ENCODE measurements at places on chromosomes 5 and 9.

- no peak for DNase-seq
Observed at GRCh38 chr9:35464141-35465025, 25.5 kb upstream of the RUSC2 start.

DNA sequence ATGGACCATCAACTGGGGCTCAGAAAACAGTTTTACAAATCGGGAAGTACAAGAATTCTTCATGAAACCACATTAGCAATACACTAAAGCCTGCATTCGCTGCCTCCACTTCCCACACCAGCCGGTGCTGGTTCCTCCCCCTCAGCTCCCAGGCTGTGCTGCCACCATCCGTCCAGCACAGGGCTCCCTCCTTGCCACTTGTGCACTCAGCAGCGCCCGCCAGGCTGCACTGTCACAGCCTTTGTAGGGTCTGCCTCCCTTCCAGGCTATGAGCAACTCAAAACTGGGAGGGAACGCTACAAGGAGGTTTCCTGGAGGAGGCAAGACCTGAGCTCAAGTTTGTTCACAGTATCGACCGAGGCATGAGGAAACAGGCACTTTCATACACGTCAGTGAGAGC is 7.7 kb downstream of the MAPK9 start:
- DNase-seq: no peak

- no peak for DNase-seq
Observed at GRCh38 chr5:55699041-55699688, 13.0 kb downstream of the SLC38A9 start.

- DNase-seq: no peak
Observed at GRCh38 chr9:99475401-99476065, 253.5 kb downstream of the SEC61B start.

DNA sequence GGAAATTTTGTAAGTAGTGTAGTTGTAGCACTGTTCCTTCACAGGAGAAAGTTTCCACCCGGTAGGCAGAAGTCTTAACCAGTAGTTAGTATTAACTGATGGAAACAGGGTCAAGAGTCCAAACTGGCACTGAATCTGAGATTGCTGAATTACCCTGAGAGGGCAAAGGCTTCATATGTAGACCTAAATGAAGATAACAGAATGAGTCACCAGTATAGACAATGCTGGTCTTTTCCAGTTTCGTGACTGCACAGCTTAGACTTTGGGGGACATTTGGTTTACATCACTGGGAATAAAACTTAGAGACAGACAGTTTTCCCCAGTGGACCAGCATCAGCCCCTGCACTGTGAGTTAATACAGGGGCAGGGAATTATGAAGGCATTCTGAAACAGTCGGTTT is 60.5 kb downstream of the PCSK5 start:
- no peak for DNase-seq

DNA sequence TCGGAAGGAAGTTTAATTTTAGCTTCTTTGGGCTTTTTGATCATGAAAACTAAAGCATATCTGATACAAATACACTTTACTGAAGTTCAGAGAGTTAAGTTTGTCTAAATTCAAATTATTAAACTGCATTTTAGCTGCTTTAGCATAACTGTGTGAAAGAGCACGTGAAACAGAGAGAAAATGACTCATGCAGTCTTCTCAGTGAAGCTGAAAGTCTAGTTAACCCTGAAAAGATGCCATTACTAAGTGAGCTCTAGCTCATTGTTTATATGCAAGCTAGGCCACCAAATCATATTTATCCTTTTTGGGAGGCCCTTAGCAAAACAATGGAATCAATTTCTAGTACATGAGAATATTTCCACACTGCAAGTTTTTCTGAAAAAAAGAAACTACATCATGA is 27.6 kb downstream of the TPD52L3 start:
- no peak for DNase-seq

DNA sequence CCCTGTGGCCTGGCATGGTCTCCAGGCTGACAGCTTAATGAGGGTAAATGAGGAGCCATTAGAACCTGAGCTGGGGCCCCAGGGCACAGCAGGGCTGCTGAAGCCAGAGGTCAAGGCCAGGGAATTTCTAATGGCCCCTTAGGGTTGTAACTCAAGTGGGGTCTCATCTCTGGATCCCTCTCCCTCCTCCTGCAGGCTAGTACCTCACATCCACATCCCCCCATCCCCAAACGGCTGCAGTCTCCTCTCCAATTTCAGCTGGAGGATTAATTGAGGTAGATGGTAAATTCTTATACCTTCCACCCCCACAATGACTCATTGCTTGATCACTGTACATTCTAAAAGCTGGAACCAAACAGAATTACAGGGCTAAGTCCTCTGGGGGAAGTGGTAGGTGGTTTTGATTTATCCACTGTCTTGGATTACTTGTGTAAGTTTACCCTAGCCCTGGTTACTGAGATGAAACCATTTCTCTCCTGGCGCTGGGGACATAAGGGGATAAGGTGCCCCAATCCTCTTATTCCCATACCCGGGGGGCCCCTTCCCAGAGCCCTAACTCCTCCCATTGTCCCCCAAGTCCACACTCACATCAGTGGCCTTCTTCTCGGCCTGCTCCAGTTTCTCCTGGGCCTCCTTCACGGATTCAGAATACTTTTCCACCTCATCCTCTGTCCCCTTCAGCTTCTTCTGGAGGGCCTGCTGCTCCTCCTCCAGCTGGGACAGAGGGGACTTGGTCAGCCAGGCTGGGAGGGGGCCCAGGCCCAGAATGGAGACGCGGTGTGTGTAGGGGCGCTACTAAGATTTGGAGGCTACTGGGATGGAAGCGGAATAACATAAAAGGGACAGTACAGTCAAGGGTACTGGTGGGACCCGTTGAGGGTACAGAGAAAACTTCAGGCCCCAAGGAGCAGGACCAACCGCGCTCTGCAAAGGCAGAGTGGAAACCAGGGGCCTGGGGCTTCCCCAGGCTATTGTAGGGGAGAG is 875 bp downstream of the TPM2 start:
- DNase-seq: no peak
